ENCODE measurements at places on chromosomes 1 and 21.

GRCh38 chr21:35254006-35254764, 205.1 kb upstream of the RUNX1 start:
- peak; percentile 48 for DNase-seq

GRCh38 chr21:38590449-38591217, 92.4 kb upstream of the ERG start:
- no peak for DNase-seq

GRCh38 chr1:95503278-95504030, 269.4 kb downstream of the RWDD3 start:
- DNase-seq, result no peak

DNA sequence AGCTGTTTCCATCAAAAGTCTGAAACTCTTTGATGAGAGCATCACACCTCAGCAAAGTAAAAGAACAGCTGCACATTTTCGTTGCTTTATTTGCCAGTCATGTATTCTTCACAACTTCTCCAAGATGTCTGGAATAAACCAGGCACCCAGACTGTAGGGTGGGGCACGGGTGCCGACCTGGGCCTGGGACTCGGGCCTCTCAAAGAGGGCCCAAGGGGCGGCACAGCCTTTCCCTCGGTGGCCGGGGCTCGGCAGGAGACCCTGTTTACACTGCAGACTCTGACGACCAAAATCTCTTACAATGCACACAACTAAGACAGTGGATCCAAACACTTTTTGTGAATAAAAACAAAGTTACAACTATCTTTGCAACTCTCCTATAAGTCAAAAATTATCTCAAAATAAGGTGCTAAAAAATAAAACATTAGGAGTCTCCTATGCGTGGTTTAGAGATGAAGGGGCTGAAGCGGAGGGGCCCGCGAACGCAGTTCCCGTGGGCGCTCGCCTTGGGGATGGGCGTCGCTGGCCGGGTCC, 696 bp downstream of the LSS start:
- DNase-seq, result no peak

DNA sequence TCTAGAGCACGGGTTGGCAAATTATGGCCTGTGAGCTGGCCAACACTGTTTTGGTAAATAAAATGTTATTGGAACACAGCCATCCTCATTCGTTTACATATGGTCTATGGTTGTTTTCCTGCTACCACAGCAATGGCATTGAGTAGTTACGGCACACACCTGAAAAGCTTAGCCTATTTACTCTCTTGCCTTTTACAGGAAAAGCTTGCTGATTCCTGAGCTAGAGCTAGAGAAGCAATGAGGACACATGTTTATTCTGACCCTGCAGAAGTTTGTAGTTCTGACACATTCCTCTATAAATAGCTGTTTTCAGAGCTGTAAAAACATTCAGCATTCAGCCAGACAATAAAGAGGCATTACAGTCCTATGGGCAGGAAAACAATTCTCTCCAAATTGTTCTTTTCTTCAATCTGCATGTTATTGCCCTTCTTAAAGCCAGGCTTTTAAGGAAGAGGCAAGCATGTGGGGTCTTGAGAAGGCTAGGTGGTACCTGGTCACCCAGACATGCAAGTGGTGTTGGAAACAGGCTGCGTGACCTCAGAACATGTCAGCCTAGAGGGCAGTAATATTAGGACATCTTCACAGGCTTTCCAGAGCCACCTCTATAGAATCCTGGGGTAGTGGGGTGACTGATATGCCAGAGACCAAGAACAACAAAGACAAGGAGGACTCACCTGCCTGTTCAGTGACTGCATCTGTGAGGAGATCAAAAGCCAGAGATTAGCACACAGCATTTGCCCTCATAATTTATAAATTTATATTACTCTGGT, 1.6 kb downstream of the FCRL2 start:
- DNase-seq, result no peak

GRCh38 chr1:89622895-89623294, 10.0 kb upstream of the LRRC8C start:
- no peak for DNase-seq

GRCh38 chr1:152902636-152903035, 5.7 kb upstream of the IVL start:
- DNase-seq, result no peak

DNA sequence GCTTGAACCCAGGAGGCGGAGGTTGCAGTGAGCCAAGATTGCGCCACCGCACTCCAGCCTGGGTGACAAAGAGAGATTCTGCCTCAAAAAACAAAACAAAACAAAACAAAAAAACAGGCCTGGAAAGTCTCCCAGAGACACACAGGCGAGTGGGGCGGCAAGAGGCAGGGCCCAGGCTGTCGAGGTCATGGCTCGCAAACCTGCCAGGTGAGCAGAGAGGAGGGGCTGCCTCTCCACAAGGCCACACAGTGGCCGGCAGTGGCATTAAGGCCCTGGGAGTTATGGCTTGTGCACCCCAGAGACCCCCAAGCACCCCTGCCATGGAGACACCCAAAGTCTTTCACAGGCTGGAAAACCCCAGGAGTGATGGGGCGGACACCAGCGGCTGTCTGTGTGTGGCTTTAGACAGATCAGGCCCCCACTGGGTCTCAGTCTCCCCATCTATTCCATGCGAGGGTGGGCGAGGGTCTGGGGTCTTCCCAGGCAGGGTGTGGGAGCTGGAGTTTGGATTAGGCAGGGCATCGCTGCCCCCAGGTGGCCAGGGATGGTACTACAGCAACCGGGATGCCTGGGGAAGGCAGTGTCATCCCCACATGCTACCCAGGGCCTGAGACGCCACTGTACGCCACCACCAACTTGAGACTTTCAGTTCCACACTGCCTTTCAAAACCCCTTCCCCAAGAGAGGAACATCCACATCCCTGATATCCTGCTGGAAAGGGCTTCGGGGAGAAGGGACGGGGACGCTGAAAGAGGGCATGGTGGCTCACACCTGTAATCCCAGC, 7.3 kb upstream of the CTRC start:
- DNase-seq, result no peak

DNA sequence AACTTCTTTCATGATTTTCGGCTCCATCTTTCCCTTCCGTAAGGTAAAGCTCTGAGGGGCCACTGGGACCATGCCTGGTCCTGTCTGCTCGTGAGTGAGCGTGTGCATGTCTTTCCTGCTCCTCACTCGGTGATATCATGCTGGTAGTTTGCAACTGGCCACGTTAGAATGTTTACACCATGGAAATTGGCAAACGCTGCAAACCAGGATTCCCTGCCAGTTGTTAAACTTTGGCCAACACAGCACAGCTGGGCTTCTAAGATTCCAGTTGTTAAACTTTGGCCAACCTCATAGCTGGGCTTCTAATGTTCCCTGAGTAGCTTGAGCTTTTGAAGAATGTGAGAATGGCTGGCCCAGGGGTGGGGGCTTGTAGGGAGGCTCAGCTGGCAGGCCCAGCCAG, 68.0 kb upstream of the ACTL8 start:
- no peak for DNase-seq

- no peak for DNase-seq
Measured at GRCh38 chr21:26079366-26079765, 91.2 kb downstream of the APP start.

DNA sequence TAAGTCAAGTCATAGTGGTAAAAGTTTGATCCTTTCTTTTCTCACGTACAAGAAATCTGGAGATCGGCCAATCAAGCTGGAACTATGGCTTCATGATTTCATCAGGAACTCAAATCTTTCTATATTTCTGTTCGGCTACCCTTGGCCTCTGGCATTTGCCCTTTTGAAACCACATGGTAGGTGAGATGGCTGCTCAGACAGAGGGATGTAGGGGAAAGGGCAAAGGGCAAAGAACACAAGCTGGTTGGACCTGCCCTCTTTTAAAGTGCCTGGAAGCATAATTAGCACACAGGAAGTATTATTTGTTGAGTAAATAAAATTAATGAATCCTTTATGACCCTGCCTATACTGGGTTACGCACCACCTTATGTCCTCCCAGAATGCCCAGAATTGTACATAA, 11.5 kb upstream of the RGS1 start:
- no peak for DNase-seq

DNA sequence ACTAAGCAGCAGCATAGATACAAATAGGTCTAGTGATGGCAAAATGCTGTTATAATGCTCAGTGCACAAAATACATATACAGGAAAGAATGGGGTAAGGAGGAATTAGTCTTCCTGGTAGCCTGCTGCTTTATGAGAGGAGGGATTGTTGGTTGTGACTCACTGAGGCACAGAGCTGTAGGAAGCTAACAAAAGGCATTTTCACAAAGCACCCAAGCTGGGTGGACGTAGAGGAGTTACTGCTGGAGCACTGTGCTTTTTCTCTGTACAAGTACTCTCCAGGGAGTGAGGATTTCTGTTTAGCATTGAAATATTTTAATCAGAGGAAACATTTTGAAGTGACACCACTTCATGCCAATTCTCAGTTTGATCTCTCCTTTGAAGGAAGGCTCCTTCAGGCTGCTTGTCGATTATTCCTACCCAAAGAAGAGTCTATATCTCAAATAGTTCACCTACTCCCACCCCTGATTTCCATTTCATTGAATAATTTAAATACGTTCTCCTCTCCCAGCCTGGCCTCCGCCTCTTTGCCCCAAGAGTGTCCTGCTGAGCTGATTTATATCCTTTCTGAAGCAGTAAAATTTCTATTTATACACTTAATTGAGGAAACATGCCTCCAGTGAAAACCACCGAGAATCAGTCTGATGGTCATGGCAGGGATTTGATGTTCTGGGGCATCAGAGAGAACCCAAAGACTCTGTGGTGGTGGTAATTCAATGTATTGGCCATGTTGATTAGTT, 271.9 kb downstream of the HHAT start:
- DNase-seq, result no peak

GRCh38 chr1:30103708-30104411, 619.5 kb downstream of the MATN1 start:
- no peak for DNase-seq

GRCh38 chr1:219639876-219640577, 27.1 kb upstream of the ZC3H11B start:
- DNase-seq, result no peak

GRCh38 chr1:48725341-48726046, 51.2 kb downstream of the BEND5 start:
- DNase-seq, result no peak

- DNase-seq, result no peak
Measured at GRCh38 chr1:239858057-239858456, 233.6 kb upstream of the FMN2 start.

DNA sequence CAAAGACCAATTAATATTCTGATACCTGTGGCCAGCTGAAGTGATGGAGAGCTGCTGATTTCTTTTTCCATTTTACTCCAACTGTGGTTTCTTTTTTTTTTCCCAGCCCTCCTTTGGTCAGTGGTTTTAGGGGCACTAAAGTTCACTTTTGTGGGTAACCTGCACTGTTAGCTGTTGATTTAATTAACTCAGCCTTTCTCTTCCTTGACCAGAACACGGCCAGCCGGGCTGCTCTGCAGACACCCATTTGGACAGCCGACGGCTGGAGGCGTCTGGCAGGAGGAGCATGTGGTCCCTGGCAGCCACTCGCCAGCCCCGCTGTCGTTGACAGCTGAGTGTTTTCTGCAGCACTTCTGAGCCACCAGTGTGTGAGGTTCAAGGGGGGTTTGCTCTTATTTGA, 136.2 kb upstream of the RUNX3 start:
- DNase-seq, result no peak

- no peak for DNase-seq
Measured at GRCh38 chr1:243497939-243498681, 242.3 kb downstream of the SDCCAG8 start.

DNA sequence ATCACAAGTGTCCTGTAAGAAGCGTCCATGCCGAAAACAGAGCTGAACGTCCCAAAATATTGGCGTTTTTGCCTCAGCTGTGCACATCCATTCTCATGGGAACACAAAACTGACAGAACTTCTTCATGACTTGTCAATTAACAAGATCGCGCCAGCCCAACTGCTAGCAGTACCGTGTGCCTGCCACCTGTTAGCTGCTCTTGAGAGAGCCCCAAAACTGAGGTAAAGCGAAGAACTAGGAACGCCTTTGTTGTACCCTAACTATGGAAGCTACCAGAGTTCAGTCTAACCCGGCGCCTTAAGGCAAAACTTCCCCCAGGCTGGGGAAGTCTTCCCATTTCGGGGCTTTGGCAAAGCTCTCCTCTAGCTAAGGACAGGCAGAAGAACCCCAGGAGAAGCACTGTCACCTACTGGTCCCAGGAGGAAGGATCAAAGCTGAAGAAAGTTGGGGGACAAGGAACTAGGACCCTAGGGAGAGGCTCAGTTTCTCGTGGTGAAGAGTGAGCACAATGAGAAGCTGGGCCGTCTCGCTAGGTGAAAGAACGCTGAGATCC, 719 bp downstream of the EYA3 start:
- DNase-seq, result no peak

- DNase-seq, result no peak
Measured at GRCh38 chr1:14421977-14422609, 176.4 kb upstream of the KAZN start.

GRCh38 chr1:173149887-173150286, 57.2 kb downstream of the TNFSF4 start:
- peak; percentile 14 for DNase-seq

GRCh38 chr1:89309828-89310227, 37.2 kb upstream of the GBP5 start:
- DNase-seq, result no peak

- no peak for DNase-seq
Measured at GRCh38 chr1:56077206-56077605, 502.2 kb downstream of the PLPP3 start.

- no peak for DNase-seq
Measured at GRCh38 chr1:9714257-9714718, 62.8 kb downstream of the PIK3CD start.

DNA sequence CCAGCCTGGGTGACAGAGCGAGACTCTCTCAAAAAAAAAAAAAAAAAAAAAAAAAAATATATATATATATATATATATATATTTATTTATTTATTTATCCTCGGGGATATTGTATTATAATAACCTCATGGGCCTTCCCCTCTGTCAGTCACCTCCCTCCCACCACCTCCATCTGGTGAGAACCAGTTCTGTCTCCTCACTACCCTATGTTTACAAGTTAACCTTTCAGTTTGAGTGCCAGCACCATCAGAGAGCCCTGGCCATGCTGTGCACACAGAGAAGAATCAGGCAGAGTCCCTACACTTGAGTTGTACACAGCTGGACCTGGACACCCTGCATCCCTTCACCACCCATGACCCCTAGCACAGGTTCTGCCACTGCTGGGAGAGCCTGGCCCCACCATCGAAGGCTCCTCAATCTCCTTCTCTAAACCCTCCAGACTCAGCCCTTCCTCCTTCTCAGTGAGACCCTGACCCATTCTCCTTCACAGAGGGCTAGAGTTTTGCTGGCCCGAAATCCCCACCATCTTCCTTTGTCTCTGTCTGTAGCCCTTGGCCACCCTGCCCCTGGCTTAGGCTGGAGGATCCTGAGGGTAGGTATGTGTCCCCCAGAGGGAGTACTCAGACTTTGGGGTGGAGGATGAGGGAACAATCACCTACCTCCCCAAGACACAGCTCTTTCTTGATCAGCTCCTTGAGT, 1.2 kb downstream of the S100A5 start:
- DNase-seq, result no peak

- DNase-seq, result no peak
Measured at GRCh38 chr1:65372557-65372956, 47.9 kb upstream of the LEPR start.

DNA sequence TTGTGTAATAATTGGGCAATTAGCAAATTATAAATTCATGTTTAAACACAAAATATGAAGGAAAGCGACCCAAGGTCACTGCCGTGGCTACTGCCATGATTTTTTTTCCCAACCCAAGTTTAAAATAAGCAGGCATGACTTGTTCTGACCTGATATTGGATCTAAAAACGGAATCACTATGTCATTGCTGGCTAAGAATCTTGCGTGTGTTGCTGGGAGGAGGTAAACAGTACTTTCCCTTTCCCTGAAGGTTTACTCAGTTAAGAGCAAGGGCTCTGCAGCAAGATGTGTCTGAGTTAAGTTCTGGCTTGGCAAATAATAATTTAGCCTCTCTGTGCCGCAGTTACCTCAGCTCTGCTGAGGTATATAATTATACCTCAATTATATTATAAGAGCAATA, 125.7 kb upstream of the L1TD1 start:
- no peak for DNase-seq
